ENCODE measurements at places on chromosomes 7 and 10.

DNA sequence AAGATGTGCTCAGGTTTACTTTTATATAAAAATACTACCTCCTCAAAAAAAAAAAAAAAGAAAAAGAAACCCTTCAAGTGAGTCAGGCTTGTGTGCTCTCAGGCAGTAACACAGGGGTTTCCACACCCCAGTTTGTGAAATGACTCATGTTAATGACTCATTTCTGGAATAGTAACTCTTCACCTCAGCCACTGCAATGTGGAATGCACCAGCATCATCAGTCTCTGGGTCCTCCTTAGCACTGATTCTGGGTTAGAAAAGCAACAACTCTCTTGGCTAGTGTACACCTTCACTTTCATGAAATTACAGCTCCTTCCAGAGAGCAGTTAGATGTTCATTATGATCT is 110.6 kb downstream of the EMX2 start:
- no peak for DNase-seq

DNA sequence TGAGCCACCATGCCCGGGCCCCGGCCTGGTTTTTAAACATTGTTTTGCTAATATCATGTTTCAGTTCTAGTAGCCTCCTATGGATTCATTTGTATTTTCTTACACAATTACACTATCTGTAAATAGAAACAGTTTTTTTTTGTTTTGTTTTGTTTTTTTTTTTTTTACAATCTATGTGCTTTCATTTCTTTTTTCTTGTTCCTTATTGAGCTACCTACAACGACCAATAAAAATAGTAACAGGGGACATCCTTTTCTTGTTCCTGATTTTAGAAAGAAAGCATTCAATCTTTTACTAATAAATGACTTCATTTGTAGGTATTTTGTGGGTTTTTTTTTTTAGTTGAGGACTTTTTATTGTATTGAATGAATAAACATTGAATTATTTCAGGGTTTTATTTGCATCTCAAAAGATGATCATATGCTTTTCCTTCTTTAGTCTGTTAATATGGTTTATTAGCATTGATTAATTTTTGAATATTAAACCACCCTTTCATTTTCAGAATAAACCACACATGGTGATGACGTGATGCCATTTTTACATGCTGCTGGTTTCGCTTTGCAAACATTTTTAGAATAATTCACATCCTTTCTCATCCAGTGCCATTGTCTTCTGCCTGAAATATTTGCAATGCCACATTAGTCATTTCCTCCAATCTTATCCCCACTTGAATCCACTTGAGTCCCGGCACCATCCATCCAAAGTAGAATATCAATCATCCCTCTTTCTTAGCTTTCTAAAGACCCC is 18.1 kb upstream of the AKR1E2 start:
- DNase-seq: no peak

- DNase-seq: no peak
Observed at GRCh38 chr10:60808036-60808435, 29.8 kb downstream of the CDK1 start.

DNA sequence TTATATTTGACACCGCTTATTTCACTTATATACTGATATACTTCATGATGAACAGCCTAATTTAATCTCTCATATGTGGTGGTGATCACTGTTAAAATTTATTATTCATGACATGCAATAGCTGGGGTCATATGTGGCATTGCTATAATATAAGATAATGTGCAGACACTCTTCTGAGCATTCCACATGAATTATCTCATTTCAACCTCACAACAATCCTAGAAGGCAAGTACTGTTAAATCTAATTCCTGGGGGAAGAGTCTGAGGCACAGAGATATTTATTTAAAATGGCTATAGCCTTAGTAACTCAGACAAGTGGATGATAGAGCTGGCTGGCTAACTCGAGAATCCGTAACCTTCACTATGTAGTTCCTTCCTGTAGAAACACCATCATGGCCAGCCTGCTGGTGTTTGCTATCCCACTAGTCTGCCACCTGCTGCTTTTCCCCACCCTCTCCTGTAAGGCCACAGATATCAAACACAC is 46.6 kb upstream of the A1CF start:
- DNase-seq: no peak

DNA sequence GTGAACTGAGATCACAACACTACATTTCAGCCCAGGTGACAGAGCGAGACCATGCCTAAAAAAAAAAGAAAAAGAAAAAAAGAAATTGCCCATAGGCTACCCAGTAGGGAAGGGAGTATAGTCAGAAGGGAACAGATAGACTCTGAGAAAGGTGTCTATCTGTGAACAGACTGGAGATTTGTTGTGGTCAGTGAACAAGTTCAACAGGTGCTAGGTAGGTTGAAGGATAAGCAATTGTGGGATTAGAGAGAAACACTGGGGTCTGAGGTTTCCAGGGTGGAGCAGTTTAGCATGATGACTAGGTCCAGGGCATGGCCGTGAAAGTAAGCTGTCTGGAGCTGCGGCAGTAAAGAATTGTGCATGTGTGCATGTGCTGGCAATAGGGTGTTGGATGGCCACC is 6.9 kb downstream of the LRGUK start:
- DNase-seq: no peak

DNA sequence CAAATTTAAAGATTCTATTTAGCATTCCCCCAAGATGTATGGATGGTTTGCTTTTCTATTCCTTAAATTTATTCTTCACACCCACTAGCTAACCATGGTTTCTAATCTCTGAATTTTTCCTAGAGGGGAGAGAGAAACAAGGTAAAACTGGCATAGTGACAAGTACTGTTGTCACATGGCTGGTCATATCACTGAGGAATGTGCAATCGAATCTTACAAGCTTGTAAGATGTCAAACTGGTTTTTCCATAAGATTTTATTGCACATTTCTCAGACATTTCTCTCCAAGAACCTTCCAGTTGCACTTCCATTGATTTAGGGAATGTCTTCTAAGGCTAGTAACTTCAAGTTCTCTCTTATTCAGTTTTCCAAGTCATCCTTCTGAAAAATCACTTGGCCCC is 89.8 kb downstream of the MBL2 start:
- no peak for DNase-seq

GRCh38 chr7:26237035-26237807 is 35.7 kb downstream of the CBX3 start:
- DNase-seq: no peak

Measured in CD8-positive, alpha-beta memory T cell (primary cell).